ENCODE measurements at places on chromosomes 1 and 21. TPM values are rescaled to one million over a fixed set of nuclear protein-coding genes. Genes with fewer than 3 reads are reported as not detected.

The SYCP1 gene
- polyA plus RNA-seq, result not detected

The HSPA6 gene
- 1.4 TPM for polyA plus RNA-seq

The LORICRIN gene
- polyA plus RNA-seq, result not detected

The CATSPER4 gene
- not detected for polyA plus RNA-seq

The VHLL gene
- polyA plus RNA-seq, result not detected

The S100B gene
- polyA plus RNA-seq, result 1.1 TPM

The CERS2 gene
- 106 TPM for polyA plus RNA-seq

The ITLN2 gene
- polyA plus RNA-seq, result 5.5 TPM

The FAM78B gene
- 0.26 TPM for polyA plus RNA-seq

The F3 gene
- polyA plus RNA-seq, result 7.8 TPM

The EFHD2 gene
- polyA plus RNA-seq, result 17.9 TPM

The RIMS3 gene
- 6.2 TPM for polyA plus RNA-seq

The BARHL2 gene
- polyA plus RNA-seq, result not detected

The CGN gene
- polyA plus RNA-seq, result 27.5 TPM

The KRTAP19-1 gene
- not detected for polyA plus RNA-seq

The LRRC41 gene
- polyA plus RNA-seq, result 13.4 TPM

The COL11A1 gene
- polyA plus RNA-seq, result not detected

The HSD3B1 gene
- polyA plus RNA-seq, result not detected

The CYP4A22 gene
- not detected for polyA plus RNA-seq

The TMIGD3 gene
- 1.3 TPM for polyA plus RNA-seq

The A3GALT2 gene
- polyA plus RNA-seq, result not detected
